Fibroblast of mammary gland (primary cell): ENCODE measurements at places on chromosomes 16 and 17.

- peak; percentile 92 for DNase-seq
These were observed 975 bp downstream of the SNX29 start for GRCh38 chr16:11977376-11978041.

DNA sequence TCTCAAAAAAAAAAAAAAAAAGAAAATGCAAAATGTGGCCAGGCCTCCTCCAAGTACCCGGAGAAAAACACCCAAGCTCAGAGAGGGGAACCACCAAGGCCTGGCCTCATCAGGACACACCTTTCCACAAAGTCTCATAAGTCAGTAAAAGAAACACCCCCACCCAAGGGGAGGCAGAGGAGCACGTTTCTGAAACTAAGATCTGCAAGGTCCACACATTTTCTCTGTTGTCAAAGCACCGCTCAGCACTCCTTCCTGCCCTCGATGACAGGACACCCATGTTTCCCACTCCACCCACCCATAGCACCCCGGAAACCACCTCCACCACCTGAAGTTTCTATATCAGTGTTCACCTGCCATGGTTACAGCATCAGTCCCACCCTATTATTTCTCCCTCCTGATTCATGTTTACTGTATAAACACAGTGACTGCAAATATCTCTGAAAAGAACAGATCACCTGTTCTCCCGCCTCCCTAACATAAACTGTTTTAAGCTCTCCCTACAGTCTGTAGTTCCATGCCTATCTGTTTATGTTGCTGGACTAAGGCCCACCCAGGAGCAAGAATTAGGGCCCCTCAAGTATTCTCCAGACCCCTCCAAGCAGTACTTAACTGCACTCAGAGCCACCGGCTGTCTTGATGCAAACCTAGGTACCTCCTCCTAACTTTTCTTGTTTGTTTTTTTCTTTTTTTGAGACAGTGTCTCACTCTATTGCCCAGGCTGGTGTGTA is 2.0 kb downstream of the CORO7 start:
- DNase-seq, result no peak

GRCh38 chr17:36034127-36034526 is 16.4 kb upstream of the CCL23 start:
- DNase-seq, result no peak

DNA sequence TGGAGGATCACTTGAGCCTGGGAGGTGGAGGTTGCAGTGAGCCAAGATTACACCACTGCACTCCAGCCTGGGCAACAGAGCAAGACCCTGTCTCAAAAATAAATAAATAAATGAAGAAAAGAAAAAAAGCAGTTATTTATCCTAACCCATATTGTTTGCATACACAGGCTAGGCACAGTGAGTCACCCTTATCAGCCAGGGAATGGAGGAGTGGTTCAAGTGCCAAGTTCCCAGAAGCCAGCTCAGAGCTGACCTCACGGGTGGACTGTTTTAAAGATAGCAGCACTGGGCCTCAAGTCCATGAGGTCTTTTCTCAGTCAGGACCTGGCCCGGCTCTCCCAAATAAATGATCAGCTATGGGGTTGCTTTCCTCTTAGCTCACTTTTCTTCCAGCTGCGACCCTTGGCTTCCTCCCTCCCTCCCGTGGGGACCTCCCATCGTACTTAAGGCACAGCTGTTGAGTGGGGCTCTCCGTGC is 22.6 kb upstream of the MGAT5B start:
- peak; percentile 16 for DNase-seq

- no peak for DNase-seq
These were observed 19.5 kb downstream of the GRB7 start for GRCh38 chr17:39757176-39757662.

DNA sequence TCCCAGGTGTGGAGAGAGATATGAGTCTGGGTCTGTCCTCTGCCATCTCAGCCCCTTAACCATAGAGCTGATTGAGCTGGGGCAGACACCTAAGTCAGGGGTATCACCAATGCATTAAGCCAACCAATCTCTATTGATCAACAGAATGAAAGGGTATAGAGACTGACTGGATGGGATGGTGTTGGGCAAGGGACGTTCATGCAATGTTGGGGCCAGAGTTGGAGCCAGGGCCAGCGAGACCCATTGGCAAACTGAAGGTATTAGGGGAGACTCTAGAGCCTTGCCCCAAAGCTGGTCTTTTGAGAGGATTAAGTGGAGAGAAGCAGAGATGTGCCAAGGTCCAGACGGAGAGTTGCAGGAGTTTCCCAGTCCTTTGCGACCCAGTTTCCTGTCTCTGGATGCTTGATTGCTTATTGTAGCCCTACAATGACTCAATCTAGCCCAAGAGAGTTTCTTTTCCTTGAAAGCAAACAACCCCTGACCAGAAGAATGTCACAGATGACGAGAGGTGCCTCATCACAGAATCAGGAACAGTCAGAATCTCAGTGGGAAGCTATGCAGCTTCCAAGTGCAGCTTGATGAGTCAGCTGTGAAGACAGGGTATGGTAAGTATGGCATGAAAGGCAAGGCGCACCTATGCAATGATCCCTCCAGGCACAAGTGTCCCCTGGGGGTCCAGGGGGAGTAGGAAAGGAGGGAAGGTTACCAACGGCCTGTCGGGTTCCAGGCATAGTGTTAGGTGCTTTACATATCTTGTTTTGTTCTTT is 137.2 kb downstream of the UTP18 start:
- peak; percentile 23 for DNase-seq

GRCh38 chr16:15880434-15881308 is 7.7 kb downstream of the CEP20 start:
- DNase-seq, result no peak

- peak; percentile 8 for DNase-seq
These were observed 267.1 kb upstream of the ASIC2 start for GRCh38 chr17:33560165-33560564.

DNA sequence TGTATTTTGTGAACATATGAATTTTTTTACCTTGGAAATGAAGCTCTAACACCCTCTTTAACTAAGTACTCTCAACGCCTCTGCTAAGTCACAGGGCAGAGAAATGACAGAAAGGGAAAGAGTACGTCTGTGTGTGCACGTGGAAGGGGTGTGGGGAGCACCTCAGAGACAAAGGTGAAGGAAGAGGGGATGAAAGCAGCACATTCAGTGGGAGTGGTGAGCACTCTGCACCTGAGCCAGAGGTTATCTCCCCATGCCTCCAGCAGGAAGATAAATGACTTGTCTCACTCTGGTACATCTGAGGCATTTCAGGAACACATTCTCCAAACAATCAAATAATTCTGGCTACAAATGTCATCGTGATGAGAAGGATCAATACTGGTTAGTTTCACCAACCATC is 15.0 kb downstream of the GNA13 start:
- no peak for DNase-seq

- DNase-seq, result no peak
These were observed 48.5 kb downstream of the TIMM22 start for GRCh38 chr17:1045456-1045855.

GRCh38 chr17:28717578-28718332 is at the start of gene RAB34:
RAB34 (minus strand) TSS chr17:28717868; CDS start chr17:28717266, 602 bp downstream.
- DNase-seq, result peak; percentile 85

DNA sequence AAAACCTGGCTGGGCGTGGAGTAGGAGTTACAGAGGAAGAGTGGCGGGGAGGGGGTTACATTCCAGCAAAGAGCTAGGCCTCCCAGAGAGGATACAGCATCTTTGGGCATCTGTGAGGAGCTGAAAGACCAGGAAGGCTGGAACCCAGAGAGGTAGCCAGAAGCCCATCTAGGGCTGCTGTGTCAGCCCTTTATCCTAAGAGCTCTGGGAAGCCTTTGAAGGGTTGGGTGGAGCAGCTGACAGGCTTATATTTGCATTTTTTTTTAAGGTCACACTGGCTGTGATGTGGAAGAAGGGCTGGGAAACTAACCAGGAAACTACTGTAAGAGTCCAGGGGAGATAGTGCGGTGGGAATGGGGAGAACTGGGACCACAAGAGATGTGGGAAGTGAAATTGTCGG is 6.8 kb upstream of the CNOT1 start:
- no peak for DNase-seq

DNA sequence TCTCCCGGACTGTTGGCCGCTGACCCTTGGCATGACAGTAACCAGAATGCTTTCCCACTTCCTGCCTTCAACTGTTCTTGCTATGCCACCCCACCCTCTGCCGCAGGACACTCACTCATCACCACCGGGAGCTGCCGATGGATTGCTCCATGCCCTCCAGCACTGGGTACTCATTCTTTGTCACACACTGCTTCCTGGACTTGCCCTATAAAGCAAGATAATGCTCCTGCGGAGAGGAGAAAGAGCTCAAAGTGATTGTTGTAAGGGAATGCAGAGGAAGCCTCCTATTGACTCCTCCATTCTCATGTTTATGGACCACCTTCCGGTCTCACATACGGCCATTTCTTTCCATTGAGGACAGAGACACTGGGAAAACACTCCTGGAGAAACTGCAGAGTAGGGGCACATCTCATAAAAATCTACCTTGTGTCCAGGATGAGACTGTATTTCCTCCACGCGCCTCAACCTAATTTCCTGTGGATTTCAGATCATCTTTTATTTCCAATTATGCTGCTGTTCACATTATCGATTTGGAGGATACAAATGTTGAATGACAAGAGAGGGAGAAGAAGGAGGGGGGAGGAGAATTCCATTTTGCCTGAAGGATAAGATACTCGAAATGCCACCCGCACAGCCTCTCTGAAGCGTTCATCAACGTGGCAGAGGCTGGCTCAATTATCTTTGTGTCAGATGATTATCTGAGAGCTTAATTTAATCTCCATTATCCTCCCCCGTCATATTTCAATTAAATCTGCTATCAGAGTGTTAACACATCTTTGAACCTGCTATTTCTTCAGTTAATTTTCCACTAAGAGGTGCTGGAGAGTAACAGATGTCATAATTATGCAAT is 486.1 kb upstream of the SALL1 start:
- peak; percentile 43 for DNase-seq

- no peak for DNase-seq
These were observed 174.8 kb downstream of the NTN1 start for GRCh38 chr17:9195961-9196670.

GRCh38 chr16:29698484-29699323 is 19.7 kb downstream of the QPRT start:
- no peak for DNase-seq

- DNase-seq, result no peak
These were observed 40.0 kb upstream of the ABCA10 start for GRCh38 chr17:69268543-69269014.

GRCh38 chr16:57266531-57267260 is 17.8 kb downstream of the PLLP start:
- DNase-seq, result no peak

GRCh38 chr16:14371778-14372431 is 258.2 kb downstream of the PARN start:
- no peak for DNase-seq

DNA sequence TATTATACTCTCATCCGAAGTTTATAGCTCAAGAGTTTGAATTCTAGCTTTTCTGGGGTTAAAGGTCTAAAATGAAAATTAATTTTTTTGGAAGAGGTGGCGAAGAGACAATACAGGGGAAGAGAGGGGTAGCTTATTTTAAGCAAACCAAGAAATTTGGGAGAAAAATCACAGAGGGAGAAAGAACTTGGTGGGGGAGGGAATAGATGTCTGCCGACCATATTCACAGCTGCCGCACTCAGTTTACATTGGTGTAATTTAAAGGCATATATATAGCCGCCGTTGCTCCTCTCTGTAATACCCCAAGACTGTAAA is 6.5 kb upstream of the ZFHX3 start:
- no peak for DNase-seq

- peak; percentile 96 for DNase-seq
These were observed 147.3 kb upstream of the FOXF1 start for GRCh38 chr16:86363057-86363490.

DNA sequence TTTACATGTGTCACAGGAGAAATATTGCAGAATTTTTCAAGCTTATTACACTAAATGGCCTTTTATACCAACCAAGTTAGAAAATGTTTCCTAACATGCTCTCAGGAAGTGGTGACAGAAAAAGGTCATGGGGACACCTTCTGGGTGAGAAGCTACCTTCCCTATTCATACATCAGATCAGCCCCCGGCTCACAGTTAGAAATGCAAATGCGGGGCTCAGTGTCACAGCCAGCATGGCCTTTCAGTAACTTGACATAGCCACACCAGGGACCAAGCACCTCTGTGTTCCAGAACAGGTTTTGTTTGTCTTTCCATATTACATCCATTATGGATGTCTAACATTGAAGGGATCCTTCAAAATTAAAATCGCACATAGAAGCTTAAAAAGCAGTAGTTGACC is 59.5 kb downstream of the CHD9NB start:
- DNase-seq, result no peak

DNA sequence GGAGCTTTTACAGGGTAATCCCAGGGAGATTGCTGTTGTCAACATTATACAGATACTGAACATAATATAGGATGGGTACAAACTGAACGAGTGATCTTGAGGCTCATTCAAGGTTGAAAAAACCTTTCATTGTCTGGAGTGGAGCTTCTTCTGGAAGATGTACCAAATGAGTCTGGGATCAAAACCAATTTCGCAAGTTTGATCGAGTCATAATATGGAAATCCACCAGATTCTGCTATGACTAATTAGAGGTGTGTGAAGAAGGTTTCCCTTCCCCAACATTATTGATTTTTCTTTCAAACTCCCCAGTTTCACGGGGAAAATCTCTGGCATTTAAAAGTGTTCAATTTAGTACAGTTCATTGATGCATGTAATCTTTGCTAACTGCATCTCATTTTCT is 324.1 kb downstream of the ZFHX3 start:
- DNase-seq, result peak; percentile 83

DNA sequence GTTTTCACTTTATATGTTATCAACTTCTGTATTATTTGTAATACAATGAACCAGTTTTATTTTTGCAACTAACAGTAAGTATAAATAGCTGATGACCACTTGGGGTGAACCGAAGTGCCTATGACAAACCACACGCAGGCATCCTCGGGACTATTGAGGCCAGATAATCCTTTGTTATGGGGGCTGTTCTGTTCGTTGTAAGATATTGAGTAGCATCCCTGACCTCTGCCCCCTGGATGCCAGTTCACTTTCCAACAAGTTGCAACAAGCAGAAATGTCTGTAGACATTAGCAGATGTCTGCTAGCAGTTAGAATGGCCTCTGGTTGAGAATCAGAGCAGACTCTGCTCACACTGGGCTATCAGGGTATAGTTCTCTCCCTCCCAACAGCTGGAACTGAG is 277.0 kb downstream of the WWOX start:
- DNase-seq, result no peak

- DNase-seq, result peak; percentile 65
These were observed 339.8 kb upstream of the PSMD7 start for GRCh38 chr16:73956587-73957494.
